ENCODE measurements at places on chromosomes 3 and 15.

- no peak for DNase-seq
These were observed 476.4 kb upstream of the AGTR1 start for GRCh38 chr3:148221303-148221702.

- DNase-seq: no peak
These were observed 370.9 kb downstream of the NSUN3 start for GRCh38 chr3:94433811-94434210.

DNA sequence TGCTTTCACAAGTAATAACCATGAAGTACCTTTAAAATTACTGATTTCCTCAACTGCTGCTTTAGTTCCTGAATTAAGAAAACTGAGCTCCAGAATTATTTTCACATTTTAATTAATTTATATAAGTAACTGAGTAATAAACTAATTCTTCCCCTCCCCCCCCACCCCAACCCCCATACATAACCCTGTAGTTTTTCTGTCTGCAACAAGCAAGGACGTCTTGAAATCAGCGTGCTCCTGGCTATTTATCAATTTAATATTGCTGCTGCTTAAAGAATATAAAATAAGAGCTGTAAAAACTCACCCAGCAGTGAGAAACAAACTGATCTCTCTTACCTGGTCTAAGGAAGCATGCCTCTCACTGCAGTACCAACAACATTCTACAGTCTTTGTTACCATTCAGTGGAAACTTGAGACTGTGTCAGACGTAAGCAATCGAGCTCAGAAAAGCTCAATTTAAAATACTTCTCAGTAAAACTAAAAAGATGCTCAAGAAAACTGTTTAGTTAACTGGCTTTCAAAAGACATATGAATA lies 121.0 kb downstream of the TFDP2 start:
- no peak for DNase-seq

DNA sequence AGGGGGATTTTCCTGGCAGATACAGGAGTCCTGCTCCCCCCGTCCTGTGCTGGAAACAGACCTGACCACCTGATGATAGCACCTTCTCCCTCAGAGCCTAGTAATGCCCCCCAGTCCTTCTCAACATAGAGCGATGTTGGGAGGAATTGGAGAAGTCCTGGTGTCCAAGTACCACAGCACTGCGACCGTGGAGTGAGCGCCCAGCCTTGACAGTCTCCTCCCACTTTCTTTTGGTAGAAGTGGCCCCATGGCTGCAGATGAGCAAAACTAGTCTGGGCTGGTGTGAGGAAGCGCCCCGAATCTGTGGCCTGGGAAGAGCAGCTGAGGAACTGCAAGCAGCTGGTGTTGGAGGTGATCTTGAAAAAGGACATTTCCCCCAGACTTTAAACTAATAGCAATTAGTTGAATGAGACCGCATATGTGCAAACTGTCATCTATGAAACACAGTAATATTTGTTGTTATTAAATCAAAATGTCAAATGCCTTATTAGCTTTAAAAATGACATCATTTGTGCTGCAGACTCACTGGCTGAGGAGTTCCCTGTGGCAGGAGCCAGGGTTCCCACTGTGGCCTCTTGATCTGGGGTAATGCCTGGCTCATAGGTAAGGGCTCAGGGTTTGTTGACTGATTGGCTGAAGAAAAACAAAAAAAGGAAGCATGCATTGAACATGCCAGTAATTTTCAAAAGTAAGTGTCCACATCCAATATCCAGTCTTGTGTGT lies 121.8 kb downstream of the CACNA2D3 start:
- no peak for DNase-seq

GRCh38 chr3:88779482-88779881 lies 327.9 kb upstream of the EPHA3 start:
- no peak for DNase-seq

DNA sequence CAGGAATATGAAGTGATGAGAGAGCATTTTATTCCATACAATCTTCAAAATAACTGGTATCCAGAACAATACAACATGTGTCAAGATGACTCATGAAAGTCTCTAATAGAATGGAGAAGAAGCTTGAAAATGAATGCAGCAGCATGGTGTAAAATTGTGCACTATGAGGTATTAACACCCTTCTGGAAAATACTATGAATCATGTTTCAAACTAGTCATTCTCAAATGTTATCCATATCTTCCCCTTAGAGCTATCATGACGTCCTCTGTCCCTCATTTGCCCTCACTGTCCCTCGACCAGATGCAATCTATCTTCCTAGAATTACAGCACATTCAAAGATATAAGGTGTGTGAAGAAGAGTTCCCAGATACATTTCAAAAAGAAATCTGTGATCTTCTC lies 198.2 kb downstream of the NECTIN3 start:
- DNase-seq: no peak
